ENCODE measurements at places on chromosomes 11 and 22.

DNA sequence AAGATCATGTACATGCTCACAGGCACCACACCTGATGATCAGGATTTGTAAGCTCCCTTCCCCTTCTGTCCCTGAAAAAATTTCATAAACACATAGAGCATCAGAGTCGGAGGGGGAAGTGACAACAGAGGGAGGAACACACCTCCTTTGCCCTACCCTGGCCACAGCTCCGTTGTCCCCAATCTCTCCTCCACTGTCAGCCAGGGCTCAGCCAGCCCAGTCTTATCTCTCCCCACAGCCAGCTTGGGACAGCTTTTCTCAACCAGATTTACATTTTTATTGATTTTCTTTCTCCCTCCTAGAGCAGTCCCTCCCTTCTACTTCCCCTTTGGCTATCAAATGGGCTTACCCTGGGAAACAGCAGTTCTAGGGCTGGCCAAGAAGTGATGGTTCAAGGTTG is 32.1 kb upstream of the TPBGL start:
- DNase-seq, result no peak

- no peak for DNase-seq
These were observed 3.1 kb downstream of the GAB2 start for GRCh38 chr11:78414321-78415051.

DNA sequence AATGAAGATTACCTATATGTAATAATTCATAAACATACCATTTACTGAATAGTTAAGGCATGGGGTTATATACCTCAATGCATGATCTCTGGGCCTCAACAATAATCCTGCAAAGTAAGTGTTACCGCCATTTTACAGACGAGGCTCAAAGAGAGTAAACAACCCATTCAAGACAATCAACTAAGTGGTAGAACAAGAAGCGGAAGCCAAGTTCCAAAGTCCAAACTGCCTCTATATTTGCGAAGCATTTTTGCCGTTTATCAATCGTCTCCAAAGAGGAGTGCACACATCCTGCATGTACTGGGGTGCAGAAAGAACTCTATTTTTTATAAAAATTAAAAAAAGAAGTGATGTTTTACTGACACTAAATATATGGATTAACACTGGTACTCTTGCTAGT is 27.5 kb upstream of the P4HA3 start:
- DNase-seq, result no peak

GRCh38 chr22:35540595-35541253 is at the start of gene RASD2:
Gene RASD2 (plus strand): TSS chr22:35540831. CDS start chr22:35546810, 5,979 bp downstream.
- peak; percentile 17 for DNase-seq

GRCh38 chr11:78138694-78139421 is 568 bp downstream of the ALG8 start:
- peak; percentile 31 for DNase-seq

GRCh38 chr11:112995423-112996090 is 34.3 kb downstream of the NCAM1 start:
- no peak for DNase-seq

- DNase-seq, result peak; percentile 23
These were observed 16.5 kb downstream of the ZBTB16 start for GRCh38 chr11:114075891-114076441.

DNA sequence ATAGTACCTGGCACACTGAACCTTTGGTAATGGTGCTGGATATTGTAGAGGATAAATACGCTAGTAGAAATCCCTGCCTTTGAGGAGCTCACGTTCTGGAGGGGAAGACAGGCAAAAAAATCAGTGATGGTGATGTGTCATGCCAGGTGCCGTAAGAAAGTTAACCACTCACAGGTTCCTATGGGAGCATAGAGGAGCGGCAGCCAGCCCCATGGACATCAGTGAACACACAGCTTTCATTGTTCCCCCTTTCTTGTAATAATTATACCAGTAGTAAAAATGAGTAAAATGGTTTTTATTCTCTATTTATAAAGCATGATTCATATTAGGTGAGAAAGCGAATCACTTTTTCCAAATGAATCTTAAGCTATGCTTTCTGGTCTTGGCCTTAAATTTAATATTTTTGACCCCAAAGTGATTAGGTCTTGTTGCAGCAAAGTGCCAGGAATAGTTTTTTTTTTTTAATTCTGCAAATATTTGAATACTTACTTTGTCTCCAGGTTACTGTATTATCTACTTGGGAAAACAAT is 57.9 kb downstream of the UVRAG start:
- no peak for DNase-seq

DNA sequence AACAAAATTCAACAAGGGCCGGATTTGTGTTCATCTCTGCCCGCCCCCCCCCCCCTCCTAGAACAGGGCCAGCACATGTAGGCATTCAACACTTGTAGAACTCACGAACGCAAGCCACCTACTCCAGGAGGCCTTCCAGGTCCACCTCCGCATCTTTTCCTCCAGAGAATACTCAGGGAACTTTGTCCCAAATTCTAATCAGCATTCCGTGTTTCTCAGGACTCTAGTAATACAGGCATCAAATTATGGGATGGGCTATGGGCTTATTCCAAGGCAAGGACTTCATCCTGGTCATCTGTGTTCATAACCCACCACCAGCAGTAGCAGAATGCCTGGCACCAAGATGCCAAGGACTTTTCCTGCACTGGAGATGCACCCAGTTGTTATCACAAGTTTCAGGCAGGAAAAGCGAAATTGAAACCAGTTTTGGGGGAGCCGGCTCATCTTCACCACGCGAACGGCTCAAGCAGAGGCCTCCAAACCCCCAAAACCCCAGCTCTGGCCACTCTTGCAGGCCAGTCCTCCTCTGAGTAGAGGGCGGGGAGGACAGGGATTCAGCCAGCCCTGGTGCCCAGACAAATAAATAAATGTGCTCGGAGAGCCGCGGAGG is 462 bp downstream of the UBE2L6 start:
- no peak for DNase-seq

Data from T47D (cell line).